HL-60 (cell line): ENCODE measurements at places on chromosomes 2 and 18.

GRCh38 chr2:174248998-174249592, 763 bp upstream of the OLA1 start:
- no peak for DNase-seq

- no peak for DNase-seq
Measured at GRCh38 chr2:43387092-43388062, 161.0 kb upstream of the ZFP36L2 start.

DNA sequence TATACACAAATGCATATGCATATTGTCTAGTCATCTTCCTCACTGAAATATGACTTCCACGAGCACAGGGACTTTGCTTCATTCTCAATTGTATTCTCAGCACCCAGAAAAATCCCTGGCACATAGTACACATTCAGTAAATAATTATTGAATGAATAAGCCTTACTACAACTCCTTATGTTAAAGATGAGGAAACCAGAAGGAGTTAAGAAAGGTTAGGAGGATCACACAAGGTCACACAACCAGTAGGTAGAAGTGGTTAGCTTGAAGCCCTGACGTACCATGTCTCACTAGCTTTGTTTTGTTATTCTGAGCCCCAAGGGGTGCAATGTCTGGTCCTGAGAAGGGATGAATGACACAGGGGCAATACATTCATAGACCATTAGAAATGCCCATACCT, 220.9 kb upstream of the PID1 start:
- DNase-seq: no peak

DNA sequence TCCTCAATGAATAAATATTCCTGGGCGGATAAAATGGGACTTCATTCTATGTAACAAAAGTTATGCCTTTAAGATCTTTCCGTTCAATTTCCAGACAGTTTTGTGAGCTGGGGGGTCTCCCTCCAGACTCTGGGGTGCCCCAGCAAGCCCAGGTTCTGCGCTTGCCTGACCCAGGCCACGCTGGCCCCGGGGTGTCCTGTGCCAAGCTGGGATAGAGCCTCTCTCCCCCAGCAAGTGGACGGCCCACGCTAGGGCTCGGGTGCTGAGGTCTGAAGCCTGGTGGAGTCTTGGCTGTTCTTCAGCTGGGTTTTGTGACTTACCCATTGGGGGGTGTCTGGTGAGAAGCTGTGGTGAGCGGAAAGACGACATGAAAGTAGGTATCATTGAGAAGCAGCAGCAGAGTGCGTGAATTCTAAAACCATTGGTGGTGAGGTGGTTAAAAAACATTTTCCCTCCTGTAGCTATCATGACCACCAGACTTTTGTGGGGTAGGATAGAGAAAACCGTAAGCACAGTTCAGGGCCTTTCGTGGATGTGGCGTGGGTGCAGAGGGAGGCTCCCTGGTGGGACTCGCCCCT, 346.8 kb downstream of the ANAPC1 start:
- DNase-seq: no peak

- peak; percentile 12 for DNase-seq
Measured at GRCh38 chr2:127479219-127479825, 47.0 kb downstream of the IWS1 start.

- no peak for DNase-seq
Measured at GRCh38 chr2:53475321-53475720, 292.3 kb upstream of the CHAC2 start.

DNA sequence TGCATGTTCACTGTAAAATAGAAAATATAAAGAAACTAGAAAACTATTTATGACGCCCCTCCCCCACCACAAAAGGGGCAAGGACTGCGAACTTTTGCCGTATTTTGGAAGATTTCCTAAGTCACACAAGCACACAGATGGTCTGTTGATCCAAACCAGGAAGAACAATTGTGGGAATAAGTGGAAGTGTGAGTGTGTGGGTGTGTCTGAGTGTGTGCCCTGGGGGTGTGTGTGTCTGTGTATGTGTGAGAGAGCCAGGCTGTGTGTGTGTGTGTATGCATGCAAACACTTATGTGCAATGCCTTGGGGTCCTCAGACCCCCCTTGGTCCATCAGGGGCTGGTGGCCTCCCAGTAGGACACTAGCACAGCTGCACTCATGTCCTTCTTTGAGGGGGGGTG, 43.1 kb downstream of the HPCAL1 start:
- no peak for DNase-seq

DNA sequence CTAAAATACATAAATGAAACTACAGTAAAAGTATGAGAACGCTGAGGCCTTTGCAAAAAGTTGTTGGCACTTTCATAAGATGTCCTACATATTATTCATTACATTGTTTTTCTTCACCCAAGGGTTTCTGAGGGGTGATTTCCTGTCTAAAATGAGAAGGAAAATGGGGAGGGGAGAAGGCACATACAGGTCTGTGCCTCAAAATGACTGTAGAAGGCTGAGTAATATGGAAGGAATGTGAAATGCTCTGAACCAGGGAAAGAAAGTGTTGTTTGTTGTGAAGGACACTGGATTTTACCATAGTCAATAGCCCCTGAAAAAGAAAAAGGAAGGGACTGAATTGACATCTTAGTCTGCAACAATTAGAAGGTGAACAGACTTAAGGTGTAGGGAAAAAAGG, 99.5 kb upstream of the RNF152 start:
- DNase-seq: no peak

GRCh38 chr2:47503481-47504070, 100.6 kb downstream of the MSH2 start:
- DNase-seq: no peak

DNA sequence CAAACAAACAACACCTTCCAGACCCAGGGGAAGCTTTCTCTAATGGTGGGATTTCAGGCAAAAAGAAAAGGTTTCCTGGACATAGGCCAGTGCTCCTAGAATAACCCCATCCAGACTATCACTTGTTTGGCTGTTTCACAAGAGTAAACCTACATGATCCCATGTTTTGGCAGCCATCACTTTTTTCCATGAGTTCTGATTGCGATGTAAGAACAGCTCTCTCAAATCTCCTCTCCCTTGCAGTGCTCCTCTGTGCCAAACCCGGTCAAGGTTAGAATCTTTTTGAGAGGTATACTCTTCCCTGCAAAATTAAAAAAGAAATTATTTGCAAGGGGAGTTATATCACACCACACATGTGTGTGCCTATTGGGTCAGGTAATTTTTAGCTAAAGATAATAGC, 11.9 kb downstream of the GRP start:
- DNase-seq: no peak

- DNase-seq: no peak
Measured at GRCh38 chr18:77346208-77346810, 96.7 kb downstream of the GALR1 start.

DNA sequence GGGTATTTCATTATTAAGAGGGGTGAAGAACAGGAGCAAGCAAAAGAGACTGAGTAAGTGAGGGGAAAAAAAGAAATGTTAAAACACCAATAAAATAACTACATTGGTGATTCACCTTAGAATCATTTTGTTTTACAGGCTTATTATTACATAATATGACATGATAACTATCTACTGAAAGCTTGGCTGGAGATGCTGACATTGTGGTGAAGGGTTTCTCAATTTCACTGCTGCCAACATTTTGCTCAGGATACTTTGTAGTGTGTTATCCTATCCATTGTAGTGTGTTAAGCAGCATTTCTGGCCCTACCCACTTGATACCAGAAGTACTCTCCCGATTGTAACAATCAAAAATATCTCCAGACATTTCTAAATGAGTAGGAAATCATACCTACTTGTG, 1564.6 kb upstream of the NXPH2 start:
- no peak for DNase-seq

GRCh38 chr2:36356298-36356989, 866 bp downstream of the CRIM1 start:
- no peak for DNase-seq

DNA sequence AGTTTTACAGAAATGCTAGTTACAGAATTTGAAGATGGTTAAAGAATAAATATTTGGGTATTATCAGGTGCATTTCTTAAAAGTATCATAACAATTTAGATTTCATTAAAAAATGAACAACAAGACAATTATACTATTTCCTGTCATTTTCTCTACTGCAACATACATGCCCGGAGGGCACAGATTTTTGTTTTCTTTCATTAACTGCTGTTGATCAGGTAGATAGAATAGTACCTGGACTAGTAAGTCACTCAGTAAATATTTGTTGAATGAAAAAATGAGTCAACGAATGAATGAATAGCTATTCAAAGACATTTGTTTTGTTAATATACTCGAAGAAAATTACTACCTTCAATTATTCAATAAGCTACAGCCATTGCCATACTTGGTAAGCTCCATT, 531.2 kb upstream of the VRK2 start:
- DNase-seq: no peak
